ENCODE measurements at places on chromosomes 5 and 9.

DNA sequence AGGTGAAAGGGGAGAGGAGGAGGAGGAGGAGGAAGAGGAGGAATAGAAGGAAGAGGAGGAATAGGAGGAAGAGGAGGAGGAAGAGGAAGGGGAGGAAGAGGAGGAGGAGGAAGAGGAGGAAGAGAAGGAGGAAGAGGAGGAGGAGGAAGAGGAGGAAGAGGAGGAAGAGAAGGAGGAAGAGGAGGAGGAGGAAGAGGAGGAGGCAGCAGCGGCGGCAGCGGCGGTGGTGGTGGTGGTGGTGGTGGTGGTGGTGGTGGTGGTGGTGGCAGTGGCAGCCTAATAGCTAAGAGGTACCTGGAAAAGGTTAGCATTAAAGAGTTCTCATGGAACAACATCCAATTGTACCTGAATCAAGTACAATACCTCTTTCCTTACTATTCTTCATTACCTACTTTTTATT is 32.5 kb downstream of the UBAP2 start:
- no peak for DNase-seq

DNA sequence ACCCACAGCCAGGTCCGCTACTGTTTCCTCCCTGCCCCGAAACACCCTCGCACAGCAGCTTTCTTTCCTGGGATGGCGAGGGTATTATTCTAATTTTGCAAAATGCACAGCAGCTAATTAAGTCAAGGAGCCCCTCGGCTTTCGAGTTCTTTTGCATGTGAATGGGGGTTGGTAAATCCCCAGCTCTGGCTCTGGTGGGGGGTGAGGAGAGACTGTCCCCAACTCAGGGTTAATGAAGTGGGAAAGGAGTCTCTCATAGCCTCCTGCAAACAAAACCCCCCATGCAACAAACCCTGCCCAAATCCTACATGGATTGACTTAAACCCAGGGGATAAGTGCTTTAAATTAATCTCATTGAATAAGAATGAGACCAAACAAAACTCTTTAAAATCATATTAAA is 8.8 kb downstream of the BARHL1 start:
- no peak for DNase-seq

DNA sequence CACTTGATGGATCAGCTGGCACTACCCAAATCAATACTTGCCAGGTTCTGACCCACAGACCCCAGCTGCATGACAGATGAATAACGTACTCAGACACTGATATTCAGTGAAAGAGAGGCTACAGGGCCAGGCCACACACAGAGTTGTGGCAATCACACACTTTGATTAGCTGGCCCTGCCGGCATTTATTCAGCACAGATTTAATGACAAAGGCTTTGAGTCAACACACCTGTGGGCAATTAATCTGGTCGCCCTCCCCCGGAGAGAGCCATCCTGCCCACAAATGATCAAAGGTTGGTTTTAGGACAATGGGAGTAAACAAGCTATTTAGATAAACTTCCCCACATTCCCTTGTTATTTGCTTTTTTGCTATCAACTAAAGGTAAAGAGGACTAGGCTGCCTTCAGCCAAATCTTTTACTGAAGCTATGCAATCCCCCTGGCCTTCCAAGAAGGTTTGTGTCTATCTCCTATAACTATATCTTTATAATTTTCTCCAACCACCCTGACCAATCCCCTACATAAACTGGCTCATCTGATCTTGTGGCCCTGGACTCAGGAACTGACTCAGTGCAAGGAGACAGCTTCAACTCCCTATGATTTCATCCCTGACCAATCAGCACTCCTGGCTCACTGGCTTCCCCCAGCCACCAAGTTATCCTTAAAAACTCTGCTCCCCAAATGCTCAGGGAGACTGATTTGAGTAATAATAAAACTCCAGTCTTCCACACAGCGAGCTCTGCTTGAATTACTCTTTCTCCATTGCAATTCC is 12.7 kb upstream of the TRIM32 start:
- DNase-seq = no peak

DNA sequence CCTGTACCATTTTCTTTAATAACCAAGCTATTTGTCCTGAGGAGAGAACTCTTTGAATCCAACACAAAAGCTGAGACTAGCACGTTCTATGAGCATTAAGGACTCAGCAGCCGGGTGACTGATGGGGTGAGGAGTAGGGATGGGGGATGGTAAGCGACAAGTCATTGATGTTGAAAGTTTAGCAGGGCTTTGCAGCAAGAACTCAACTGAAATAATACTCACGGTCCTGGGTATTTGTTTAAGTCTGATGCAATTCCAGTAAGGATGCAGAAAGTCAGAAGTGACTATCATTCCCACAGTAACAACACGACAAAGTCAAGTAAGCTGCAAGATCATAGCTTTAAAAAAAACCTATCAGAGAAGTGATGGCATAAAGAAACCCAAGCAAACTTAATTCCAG is 131.1 kb downstream of the ACTL7B start:
- no peak for DNase-seq

DNA sequence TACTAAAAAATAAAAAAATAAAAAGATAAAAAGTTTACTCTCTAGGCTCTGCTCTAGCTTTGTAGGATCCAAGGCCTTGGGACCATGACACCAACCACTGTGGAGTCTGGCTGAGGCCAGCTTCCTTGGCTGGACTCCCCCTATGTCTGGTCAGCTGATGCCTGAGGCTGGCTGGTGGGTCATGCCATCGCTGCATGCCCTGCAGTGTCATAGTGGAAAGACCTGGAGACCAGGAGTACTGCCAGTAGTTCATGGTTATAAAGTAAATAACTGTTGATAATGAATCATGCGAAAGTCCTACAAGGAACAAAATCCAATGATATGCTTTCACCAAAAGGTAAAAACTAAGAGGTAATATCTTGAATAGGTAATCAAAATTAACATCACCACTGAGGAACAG is 43.2 kb downstream of the GARNL3 start:
- DNase-seq = no peak

- DNase-seq = no peak
Observed at GRCh38 chr5:30041831-30042385, 1151.6 kb upstream of the CDH6 start.

- DNase-seq = no peak
Observed at GRCh38 chr9:89496645-89497256, 1.2 kb downstream of the SEMA4D start.

- no peak for DNase-seq
Observed at GRCh38 chr9:121505903-121506735, 6.5 kb upstream of the GGTA1 start.

DNA sequence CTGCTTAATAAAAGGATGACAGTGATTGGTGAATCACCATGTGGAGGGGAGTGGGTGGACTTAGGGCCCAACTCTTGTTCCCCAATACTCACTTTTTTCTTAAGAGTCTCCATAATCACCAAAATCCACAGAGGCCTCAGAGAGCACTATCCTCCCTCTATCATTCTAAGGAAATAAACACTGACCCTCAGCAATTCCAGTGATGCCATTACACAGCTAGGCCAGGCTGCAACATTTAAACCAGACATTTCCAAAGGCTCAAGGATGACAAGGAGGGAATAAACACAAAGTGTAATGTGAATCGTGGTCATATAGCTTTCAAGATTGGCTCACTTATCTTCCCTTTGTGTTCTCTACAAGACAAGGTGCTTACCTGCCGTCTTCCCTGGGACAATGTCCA is 2.4 kb upstream of the ARSI start:
- DNase-seq = no peak

- DNase-seq = no peak
Observed at GRCh38 chr5:63573380-63573779, 388.9 kb downstream of the HTR1A start.

Measured in stimulated activated CD4-positive, alpha-beta T cell treated with anti-CD3 and anti-CD28 coated beads, Interleukin-15, amount 100 ng/mL, for 1 hour (primary cell).